ENCODE measurements at places on chromosomes 7 and 10. TPM values are rescaled to one million over a fixed set of nuclear protein-coding genes. Genes with fewer than 3 reads are reported as not detected.

The HMX2 gene
- not detected for total RNA-seq

DNA sequence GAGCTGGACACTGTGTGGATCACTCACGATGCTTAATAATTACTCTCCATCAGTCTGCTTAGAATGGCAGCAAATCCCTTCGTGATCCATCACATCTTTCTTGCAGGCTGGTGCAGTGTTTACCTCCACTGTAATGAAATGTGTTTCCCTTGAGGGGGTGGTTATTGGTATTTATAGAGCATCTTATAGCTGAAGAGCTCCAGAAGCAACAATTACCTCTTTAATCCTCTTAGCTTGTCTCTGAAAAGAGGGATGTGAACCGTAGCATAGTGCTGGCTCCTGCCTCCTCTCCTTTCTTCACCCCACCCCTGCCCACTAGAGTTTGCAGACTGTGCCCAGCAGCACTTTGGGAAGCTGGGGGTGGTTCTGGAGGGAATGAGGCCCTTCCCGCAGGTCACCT is 132.6 kb downstream of the CAMK1D start:
- no peak for DNase-seq

- DNase-seq, result no peak
Measured at GRCh38 chr7:149584009-149584408, 86.4 kb upstream of the ZNF746 start.

GRCh38 chr7:27154369-27154768 is 2.0 kb upstream of the HOXA3 start:
- no peak for DNase-seq

DNA sequence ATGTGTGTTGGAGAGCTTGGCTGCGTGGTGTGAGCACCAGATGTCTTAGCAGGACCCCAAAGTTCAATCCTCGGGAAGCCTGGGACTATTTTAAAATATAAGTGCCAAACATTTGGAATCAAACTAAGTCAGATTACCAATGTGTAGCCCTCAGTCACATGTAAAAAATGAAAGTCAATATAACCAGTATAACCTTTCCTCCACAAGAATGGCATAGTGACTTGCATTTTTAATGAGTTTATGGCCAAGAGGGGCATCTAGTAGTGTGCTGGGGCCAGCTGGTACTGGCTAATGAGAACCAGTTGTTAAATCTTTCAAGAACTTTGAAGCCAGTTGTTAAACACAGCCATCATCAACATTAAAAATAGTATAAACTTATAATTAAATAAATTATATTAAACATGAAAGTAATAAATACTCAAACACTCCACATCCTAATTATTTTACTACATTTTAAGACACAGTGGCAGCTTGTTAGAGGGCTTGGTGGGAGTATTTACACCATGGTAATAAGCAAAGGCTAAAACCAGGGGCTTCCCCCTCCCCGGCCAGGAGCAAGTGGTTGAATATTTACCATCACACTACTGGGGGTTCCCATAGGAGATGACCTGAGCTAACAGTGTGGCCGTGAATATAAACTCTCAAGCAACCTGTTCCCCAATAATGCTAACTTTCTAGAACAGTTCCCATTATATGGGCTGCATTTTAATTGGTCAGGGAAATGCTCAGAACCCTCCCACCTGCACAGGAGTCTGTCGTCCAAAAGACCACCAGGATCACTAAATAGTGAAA is 7.9 kb upstream of the FAM170B start:
- no peak for DNase-seq

GRCh38 chr10:125599194-125599593 is 83.8 kb downstream of the TEX36 start:
- DNase-seq, result no peak

DNA sequence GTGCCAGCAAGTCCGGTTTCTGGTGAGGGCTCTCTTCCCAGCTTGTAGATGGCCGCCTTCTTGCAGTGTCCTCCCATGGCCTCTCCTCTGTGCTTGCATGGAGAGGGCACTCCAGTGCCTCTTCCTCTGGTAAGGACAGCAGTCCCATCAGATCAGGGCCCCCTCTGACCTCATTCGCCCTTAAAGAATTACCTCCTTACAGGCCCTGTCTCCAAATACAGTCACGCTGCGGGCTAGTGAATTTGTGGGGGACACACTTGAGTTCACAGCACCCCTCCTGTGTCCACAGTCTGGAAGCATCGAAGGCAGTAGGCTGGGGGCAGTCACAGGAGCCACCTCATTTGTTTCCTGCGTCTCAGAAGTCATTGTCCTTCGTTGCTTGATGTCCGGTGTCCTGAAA is 54.6 kb downstream of the LHPP start:
- DNase-seq, result no peak

GRCh38 chr7:14754631-14755030 is 147.9 kb downstream of the DGKB start:
- peak; percentile 45 for DNase-seq

GRCh38 chr7:150385302-150385723 is 6.2 kb downstream of the ZNF775 start:
- no peak for DNase-seq

The LOXL4 gene
- total RNA-seq, result 14.3 TPM

DNA sequence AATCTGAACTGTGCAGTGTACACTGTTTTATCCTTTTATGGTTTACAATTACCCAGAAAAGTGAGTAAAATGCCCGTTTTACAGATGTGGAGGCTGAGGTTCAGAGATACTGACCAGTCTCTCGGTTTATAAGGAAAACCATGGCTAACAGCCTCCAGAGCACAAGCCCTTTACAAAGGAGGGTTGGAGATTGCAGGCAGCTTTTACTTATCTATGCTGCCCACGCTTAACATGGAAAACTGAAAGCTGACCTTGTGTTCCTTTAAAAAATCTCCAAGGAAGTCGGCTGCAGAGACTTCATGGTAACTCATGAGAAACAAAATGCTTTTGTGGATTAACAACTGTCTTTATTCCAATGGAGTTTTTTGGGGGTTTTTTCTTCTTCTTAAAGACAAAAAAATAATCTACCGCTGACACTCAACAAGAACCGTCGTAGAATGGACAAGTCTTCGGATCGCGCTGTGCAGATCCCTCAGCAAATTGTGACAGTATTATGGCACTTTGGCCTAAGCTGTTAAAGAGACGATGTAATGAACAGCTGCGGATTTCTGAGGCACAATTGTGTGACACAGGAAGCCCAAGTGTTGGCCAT is 654 bp upstream of the SLF2 start:
- DNase-seq, result peak; percentile 51

DNA sequence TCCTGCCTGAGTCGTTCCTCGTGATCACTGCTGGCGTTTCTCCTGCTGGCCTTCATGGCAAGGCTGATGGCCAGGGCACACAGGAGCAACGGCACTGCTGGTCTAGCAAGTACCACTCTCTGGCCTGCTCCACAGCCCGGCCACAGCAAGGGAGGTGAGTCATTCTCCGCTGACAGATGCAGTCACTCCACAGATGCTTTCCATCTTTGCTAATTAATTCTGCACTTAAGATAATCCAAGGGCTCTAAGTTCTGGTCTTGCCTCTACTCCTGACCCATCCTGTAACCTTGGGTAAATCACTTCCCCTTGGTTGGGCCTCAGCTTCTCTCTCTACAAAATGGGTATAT is 244.4 kb downstream of the RPS24 start:
- peak; percentile 76 for DNase-seq

The STEAP2 gene
- total RNA-seq, result 28.4 TPM

DNA sequence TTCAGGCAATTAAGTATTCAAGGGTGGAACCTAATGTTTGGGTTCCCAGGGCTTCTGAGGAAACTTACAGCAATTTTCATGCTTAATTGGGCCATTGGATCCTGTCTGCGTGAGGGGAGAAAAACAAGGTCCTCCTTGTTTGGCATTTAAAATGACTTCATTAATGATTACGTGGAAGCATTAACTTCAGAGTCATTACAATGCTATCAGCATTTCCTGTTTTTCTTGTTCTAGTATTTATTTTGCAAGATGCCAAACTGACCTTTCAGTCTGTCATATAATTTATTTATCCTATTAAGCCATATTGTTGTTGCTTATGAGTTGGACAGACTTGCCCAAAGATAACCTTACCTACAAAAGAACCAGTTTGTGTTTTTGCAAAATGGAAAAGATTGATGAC is 324.1 kb upstream of the LRRN3 start:
- DNase-seq, result no peak

The OR6V1 gene
- total RNA-seq, result not detected

GRCh38 chr10:30055226-30055662 is 4.1 kb downstream of the JCAD start:
- no peak for DNase-seq

DNA sequence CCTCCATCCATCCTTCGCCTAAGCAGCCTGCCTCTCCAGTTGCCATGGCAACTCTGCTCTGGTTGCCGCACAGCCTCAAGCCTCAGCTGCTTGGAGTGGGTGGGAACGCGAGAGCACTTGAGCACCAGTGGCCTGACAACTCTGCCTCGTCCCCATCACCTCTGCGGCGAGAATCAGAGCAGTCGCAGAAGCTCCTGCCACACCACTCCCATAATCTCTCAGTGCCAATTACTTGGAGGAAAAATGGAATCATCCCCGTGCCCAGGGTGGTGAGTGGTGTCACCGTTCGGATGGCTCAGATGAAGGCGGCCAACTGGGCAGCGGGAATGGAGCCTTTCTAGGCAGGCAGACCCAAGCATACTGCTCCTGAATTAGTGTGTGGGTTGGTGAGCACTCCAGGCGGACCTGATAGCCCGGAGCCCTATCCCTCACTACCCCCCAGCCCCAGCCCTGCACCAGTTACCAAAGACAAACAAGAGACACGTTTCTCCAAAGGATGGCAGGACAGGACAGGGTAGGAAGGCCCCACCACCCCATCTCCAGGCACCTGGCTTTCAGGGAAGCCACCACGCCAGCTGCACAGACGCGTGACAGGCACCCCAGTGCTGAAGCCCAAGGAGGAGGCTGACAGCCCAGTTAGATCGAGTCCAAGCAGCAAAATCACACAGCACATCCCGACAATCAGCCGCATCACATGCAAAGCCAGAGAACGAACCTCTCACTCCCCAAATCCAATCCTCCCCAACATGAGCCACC is 335.4 kb downstream of the PTPRN2 start:
- DNase-seq, result no peak

DNA sequence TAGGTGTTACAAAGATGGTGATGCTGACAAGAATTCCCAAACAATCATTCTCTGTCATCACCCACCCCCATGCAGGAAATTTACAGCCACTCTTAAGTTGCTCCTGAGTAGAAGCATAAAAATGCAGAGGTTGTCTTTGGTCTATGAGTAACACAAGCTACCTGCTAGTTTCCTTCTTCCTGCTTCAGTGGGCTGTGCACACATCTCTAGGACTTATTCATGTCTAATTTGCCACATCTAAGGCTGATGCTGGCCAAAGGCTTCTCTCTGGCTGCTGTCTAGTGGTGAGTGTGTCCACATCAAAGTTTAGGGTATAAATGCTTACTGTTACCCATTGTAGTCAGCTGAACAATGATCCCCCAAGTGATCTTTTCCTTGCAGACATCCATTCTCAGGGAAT is 662.5 kb downstream of the TYW1 start:
- DNase-seq, result no peak

DNA sequence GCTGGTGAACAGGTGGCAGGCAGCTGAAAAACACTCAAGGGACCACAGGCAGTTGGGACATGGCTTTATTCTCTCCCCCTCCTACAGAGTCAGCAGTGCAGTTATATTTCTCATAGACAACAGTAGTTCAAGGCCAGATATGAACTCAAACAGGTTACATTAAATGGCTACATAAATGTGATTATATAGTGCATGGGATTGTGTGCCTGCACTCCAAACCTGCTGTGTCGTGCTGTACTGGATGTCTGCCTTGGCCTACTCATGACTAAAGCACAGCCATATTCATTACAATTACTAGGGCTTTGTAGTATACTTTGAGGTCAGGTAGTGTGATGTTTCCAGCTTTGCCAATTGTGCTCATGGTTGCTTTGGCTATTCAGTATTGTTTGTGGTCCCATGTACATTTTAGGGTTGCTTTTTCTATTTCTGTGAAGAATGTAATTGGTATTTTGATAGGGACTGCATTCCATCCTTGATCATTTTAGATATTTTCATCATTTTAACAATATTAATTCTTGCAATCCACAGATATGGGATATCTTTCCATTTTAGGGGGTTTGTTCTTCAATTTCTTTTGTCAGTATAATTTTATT is 393.6 kb downstream of the CNTNAP2 start:
- no peak for DNase-seq

The SVOPL gene
- total RNA-seq, result not detected

The NODAL gene
- total RNA-seq, result not detected

GRCh38 chr7:105677817-105678573 is 96.7 kb upstream of the EFCAB10 start:
- no peak for DNase-seq

GRCh38 chr10:45473126-45473525 is 99.1 kb downstream of the ALOX5 start:
- DNase-seq, result no peak

- DNase-seq, result no peak
Measured at GRCh38 chr10:133459454-133460207, 5.9 kb downstream of the SCART1 start.
